ENCODE measurements at places on chromosomes 7 and 10.
A peak's percentile ranks its signal among the peaks of the same experiment; 100 is the strongest.

- DNase-seq = no peak
These were observed 104.9 kb upstream of the LEP start for GRCh38 chr7:128136215-128136597.

DNA sequence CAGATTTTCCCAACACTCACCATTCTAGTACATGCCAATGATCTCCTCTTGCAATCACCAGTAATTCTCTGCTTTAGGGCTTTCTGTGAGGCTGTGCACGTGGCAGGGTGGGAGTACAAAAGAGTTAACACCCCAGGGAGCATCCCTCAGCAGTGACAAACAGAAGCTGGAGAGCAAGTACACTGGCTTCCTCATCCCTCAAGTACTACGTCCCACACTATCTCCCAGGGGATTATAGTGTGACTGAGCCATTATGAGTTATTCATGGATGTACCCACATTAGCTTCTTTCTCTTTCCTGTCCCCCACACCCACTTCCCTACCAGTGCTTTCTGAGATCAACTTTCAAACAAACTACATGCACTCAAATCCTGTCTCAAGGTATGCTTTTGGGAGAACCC, 1216.5 kb upstream of the AUTS2 start:
- DNase-seq = no peak

DNA sequence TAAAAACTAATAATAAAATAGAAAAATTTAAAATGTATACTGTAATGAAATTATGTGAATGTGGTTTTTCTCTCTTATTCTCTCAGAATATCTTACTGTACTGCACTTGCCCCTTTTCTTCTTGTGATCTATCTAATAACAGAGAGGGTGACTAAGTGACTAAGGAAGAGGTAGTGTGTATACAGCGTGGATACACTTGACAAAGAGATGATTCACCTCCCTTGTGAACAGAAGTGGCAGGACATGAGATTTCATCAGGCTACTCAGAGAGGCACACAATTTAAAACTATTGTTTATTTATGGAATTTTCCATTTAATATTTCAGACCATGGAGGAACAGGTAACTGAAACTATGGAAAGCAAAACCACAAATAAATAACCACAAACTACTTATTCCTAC, 806.6 kb upstream of the GHITM start:
- DNase-seq = no peak

- no peak for DNase-seq
These were observed 77.7 kb downstream of the ITGB8 start for GRCh38 chr7:20408467-20408826.

DNA sequence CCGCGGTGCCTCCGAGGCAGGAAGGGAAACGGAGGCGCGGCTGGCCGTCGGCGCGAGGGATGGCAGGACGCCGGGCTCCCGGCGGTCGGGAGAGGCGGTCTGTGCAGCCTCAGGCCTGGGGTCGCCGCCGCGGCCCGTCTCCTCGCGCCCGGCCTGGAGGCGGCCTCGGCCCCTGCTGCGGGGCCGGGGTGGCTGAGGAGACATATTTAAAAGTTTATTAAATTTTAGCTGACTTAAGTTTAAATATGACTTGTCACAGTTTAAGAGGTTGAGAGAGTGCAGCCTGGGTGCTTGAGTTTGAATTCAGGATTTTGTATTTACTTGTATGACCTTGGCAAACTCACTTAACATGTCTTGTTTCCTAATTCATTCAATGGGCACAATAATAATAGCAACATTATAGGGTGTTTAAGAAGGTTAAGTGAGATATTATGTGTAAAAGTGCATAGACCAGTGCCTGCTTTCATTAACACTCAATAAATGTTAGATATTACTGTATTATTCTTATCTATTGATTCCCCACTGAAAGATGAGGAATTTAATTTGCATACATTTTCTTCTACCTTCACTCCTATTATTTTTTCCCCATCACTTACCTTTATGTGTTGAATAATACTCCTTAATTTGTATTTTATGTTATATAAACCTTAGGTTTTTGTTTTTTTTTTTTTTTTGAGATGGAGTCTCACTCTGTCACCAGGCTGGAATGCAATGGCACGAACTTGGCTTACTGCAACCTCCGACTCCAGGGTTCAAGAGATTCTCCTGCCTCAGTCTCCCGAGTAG, 718 bp downstream of the DYNC2I1 start:
- DNase-seq = no peak

DNA sequence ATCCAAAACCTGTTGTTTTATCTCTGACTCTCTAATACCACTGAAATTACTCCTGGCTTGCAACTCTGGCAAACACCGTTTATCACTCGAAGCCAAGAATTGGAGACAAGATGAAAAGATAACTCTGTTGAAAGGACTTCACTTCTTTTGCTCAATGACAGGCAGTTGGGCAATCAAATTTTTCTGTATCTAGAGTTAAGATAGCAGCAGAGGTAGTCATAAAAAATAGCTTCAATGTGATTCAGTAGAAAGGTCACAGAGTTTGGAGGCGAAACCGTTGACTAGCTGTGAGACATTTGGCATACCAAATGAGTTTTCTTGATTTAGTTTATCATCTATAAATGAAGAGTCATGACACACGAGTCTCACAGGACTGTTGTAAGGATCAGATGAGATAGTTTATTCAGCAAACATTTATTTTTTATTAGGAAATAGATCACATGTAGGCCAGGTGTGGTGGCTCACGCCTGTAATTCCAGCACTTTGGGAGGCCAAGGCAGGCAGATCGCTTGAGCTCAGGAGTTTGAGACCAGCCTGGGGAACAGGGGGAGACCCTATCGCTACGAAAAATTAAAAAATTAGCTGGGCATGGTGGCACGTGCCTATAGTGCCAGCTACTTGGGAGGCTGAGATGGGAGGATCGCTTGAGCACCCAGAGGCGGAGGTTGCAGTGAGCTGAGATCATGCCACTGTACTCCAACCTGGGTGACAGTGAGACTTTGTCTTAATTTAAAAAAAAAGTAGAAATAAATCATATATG, 23.6 kb downstream of the AKR1B1 start:
- no peak for DNase-seq

- no peak for DNase-seq
These were observed 432.5 kb upstream of the PCDH15 start for GRCh38 chr10:55233505-55233904.

DNA sequence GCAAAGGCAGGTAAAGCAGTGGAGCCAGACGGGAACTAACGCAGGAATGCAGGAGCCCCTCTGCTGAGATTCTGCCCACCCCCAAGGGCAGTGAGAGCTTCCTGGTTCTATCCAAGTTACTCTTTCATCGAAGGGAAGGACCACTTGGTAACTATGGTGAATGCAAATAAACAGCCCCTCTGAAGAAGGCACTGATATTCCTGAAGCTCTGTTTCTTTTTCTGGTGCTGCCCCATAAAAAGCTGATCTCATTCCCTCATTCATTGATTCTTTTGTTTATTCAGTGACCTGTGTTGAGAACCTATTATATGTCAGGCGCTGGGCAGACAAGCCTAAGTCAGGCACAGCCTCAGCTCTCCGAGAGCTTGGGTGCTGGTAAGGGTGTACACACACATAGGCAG, 217.3 kb downstream of the SNX10 start:
- DNase-seq = no peak

- DNase-seq = no peak
These were observed 2.2 kb downstream of the POLL start for GRCh38 chr10:101585841-101586240.

- DNase-seq = no peak
These were observed 50.5 kb upstream of the CAMK2B start for GRCh38 chr7:44375926-44376342.

DNA sequence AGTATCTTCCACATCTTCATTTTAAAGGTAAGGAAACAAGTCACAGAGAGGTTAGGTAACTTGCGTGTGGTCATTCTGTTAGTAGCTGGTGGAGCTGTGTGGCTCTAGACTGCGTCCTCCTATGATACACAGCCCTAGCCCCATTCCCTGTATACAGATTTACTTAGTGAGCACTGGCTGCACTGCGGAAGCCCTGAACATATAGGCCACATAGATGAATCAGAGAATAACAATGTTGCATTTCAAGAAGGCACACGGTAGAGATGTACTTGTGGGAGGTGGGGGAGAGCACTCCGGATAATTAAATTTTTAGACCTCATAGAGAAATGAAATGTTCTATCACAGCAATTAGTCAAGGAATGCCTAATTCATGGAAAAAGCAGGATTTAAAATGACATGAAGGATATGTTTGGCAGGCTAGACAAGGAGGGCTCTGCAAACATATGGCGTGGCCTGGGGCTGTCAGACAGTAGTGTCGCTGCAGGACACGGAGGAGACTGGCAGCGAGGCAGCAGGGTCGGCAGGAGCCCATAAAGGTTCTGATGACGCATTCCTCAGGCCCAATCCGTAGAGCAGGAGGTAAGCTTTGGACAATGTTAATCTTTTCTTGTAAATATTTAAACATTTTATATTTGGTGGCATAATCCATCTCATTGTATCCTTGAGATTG, 29.5 kb downstream of the RAB11FIP2 start:
- DNase-seq = no peak

GRCh38 chr7:15291699-15292098, 270.1 kb downstream of the AGMO start:
- DNase-seq = no peak

- peak; percentile 4 for DNase-seq
These were observed 182.1 kb downstream of the ARID5B start for GRCh38 chr10:62083412-62084267.

DNA sequence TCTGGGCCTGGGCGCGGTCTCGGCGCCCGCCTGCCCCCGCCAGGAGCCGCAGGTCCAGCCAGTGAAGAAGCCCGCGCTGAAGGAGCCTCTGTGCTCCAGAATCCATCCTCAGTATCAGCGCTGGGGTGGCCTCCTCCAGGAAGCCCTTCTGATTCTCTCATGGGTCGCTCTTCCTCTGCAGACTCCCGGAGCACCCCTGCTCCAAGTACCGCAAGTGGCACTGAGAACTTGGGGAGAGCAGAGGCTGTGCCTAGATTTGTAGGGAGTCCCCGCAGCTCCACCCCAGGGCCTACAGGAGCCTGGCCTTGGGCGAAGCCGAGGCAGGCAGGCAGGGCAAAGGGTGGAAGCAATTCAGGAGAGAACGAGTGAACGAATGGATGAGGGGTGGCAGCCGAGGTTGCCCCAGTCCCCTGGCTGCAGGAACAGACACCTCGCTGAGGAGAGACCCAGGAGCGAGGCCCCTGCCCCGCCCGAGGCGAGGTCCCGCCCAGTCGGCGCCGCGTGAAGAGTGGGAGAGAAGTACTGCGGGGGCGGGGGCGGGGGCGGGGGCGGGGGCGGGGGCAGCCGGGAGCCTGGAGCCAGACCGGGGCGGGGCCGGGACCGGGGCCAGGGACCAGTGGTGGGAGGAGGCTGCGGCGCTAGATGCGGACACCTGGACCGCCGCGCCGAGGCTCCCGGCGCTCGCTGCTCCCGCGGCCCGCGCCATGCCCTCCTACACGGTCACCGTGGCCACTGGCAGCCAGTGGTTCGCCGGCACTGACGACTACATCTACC, at the start of gene ALOX5:
TSS of gene ALOX5 (plus strand) at position 641 of the 774 bp plus-strand sequence. CDS start at position 705, 64 bp downstream.
- DNase-seq = no peak

GRCh38 chr10:122344741-122345258, 29.7 kb upstream of the PLEKHA1 start:
- no peak for DNase-seq

- no peak for DNase-seq
These were observed 36.7 kb downstream of the TMEM248 start for GRCh38 chr7:66957595-66958290.

DNA sequence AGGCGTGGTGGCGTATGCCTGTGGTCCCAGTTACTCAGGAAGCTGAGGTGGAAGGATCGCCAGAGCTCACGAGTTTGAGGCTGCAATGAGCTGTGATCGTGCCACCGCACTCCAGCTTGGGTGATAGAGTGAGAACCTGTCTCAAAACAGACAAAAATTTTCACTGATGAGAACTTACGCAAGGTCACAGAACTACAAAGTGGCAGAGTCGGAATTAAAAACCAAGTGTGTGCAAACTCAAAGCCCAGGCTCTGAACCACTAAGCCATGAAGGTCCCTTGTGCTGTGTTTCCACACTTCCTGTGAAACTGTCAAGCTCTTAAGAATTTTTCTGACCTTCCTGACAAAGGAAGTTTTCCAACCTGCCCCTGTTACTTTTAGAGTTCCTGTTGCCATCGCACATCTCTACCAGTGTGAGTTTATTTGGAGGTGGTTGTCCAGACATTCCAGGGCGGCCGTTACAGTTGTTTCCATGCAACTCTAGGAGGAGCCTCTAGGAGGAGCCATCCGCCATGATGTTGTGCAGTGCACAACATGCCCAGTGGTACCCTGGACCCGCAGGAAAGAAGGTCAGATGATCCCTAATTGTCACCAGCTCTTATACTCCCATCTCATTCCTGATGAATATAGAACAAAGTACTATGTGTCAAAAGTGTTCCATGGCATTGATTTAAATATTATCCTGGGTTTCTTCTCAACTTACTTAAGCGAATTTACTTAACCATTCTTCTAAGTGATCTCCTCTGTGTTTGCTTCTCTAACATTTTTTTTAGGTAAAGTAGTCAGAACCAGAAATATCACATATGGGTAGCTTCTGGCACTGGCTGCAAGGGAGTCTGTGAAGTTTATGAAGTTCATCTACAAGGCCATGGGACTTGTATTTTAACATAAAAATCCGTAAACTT, 49.0 kb upstream of the LYZL1 start:
- no peak for DNase-seq

DNA sequence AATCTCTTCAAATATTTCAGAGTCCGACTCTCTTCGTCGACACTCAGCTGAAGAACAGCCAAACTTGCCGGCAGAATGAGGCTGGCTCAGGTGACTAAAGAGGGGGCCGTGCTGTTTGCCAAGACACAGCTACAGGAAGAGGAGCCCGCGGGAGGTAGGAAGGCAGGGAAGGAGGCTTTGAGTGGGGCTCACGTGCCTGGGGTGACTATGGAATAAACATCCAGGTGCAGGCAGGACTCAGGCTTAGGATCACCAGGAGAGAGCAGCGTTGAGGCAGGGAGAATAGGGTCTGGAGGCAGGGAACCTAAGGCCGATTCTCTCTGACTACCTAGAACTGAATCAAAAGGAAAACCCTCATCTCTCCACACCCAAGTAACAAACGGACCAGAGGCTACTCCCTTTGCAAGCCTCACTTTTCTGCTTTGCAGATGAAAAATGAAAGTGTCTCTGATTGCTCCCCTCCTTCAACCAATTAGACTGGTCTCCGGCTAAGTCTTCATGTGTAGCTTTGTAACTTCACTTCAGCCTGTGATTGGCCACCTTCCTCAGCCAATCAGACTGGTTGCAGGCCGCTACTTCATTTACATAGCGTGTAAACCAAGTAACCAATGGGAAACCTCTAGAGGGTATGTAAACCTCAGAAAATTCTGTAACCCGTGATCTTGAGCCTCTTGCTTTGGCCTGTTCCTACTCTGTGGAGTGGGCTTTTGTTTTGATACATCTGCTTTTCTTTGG, 19.7 kb upstream of the BNIP3 start:
- no peak for DNase-seq

DNA sequence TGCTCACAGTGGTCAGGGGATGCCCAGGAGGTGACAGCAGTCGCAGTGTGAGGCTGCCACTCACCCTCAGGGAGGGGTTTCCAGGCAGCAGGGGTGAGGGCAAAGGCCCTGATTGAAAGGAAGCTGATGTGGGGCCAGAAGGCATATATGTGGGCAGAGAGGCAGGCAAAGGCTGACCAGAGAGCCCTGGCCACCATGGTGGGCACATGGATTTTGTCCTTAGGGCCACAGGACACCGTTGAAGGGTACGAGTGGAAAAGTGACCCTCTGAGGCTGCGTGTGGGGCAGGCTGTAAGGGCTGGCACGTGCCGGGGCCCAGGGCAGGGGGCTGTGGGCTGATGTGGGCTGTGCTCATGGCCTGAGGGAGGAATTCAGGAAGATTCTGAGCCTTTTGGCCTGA, 57.5 kb upstream of the ZNF32 start:
- DNase-seq = no peak

All from CD8-positive, alpha-beta memory T cell (primary cell).